Activated naive CD8-positive, alpha-beta T cell treated with anti-CD3 and anti-CD28 coated beads for 36 hours (primary cell): ENCODE measurements at places on chromosomes 1 and 21. TPM values are rescaled to one million over a fixed set of nuclear protein-coding genes. Genes with fewer than 3 reads are reported as not detected.

DNA sequence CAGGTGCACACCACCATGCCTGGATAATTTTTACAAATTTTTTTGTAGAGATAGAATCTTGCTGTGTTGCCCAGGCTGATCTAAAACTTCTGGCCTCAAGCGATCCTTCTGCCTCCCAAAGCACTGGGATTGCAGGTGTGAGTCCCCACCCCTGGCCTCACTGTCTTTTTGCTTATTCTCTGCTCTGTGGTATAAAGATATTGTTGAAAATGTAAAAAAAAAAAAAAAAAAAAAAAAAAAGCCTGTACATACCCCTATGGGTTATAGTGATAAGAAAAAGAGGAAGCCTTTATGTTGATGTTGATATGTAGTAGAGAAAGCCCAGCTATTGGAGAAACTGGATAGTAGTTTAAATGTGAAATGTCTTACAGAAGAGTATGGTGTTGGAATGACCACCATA, 125.8 kb downstream of the XPR1 start:
- no peak for DNase-seq

GRCh38 chr1:8985915-8986813, 40.1 kb downstream of the SLC2A7 start:
- no peak for DNase-seq

DNA sequence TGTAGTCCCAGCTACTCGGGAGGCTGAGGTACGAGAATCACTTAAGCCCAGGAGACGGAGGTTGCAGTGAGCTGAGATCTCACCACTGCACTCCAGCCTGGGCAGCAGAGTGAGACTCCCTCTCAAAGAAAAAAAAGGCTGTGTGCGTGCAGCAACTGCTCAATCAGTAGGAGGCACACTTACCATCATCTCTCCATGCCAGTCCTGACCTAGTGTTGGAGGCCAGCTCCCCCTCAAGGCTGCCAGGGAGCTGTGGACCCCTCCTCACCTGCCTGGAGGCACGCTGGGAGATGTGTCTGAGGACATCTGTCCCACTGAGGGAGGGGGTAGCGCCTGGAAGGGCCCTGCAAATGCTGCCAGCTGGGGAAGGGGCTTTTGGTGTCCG, 11.9 kb downstream of the RPS6KA1 start:
- no peak for DNase-seq

The GPR3 gene
- total RNA-seq = 3.5 TPM

The SPRR2D gene
- not detected for total RNA-seq

The TGFB2 gene
- total RNA-seq = not detected

The CD2 gene
- total RNA-seq = 291 TPM
